Left cardiac atrium (tissue), 4 donors: ENCODE measurements at places on chromosomes 1 and 21. TPM values are rescaled to one million over a fixed set of nuclear protein-coding genes. Genes with fewer than 3 reads are reported as not detected.
A peak's percentile ranks its signal among the peaks of the same experiment; 100 is the strongest.

DNA sequence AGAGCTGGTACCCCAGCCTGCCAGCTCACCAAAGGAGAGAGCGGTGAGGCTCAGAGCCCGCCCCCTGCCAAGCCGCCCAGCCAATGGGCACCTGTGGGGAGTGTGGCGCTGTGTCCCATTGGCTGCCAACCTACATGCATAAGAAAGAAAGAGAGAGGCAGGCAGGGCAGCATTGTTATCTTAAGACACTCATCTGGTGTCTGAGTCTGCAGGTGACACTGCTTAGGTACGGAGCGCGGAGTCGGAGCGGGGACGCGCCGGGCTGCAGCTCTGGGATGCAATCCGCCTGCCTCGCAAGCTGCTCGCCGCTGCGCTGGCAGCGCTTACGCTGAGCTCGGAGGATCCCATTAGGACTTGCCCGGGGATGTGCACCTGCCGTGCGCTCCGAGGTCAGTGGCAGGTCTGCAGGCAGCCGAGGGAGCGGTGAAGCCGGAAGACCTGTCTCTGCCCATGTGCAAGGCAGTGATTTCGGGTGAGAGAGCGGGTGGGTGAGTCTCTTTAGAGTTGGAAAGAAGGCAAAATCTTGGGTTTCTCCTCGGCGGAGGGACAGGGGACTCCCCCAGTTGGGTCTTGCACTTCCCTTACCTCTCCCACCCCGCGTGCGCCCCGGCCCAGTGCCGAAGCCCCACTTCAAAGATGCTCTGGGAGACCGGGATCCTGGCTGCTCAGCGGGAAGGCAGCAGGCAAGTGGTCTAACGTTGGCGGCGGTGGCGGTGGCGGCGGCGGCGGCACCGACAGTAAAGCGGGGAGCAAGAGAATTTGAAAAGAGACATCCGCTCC, at the start of gene BRINP2:
BRINP2 (plus strand) TSS at position 203 of the 780 bp plus-strand sequence. CDS start 58,919 bp downstream, outside the sequence.
- peak; percentile 59 for DNase-seq

GRCh38 chr1:218990019-218990418, 183.7 kb upstream of the LYPLAL1 start:
- DNase-seq: no peak

- DNase-seq: peak; percentile 81
Measured at GRCh38 chr1:156709757-156710489, 4.5 kb upstream of the CRABP2 start.

The GNAI3 gene
- total RNA-seq: 4.6 TPM

GRCh38 chr1:104855550-104855949, 1105.9 kb downstream of the AMY1C start:
- no peak for DNase-seq

The C8A gene
- not detected for total RNA-seq
